Astrocyte of the hippocampus (primary cell): ENCODE measurements at places on chromosomes 12 and 14.

DNA sequence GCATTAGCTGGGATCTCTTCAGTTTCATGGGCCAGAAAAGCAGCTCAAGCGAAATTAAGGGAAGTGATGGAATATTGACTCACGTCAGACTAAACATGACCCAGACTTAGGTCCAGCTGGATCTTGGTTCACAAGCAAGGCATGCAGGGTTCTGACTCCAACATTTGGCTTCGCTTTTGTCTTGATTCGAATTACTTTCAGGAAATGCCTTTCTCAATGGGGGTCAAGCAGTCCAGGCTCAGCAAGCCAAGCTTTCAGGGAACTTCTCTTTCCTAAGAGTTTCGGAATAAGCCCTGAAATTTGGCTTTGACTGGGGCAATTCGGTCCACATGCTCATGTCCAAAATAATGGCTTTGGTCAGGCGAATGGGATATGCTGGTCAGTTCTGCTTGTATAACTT is 678.7 kb upstream of the TMEM132C start:
- peak; percentile 41 for DNase-seq

- no peak for DNase-seq
Observed at GRCh38 chr14:60161196-60162107, 3.7 kb downstream of the DHRS7 start.

- DNase-seq, result no peak
Observed at GRCh38 chr14:61511558-61511948, 183.8 kb upstream of the HIF1A start.

GRCh38 chr14:53695692-53696214 is 260.9 kb downstream of the BMP4 start:
- no peak for DNase-seq

DNA sequence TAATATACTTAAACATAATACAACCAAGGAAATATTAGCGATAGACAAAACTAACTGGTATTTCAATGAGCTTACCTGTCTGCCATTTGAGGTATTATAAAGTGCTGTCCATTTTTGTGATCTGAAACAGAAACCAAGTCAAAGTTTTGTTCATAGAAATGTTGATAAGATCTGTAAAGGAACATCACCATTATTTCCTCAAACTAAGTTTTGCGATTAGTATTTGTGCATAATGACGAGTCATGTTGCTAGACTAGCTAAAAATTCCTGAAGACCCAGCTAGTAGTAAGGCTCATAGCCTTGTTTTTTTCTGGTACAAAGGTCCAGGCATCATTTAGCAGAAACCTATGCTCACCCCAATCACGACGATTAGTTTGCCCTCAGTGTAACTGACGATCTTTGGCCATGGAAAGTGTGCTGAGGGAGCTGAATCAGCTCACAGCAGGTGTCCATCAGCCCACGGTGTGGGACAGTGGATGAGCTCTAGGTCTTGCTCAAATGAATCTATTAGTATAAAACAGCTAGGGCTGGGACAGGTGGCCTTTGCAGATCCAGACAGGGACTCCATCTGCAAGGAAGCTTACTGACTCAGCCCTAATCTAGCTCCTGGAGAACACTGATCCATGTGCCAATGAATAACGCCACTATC is 28.7 kb downstream of the GIT2 start:
- DNase-seq, result no peak

DNA sequence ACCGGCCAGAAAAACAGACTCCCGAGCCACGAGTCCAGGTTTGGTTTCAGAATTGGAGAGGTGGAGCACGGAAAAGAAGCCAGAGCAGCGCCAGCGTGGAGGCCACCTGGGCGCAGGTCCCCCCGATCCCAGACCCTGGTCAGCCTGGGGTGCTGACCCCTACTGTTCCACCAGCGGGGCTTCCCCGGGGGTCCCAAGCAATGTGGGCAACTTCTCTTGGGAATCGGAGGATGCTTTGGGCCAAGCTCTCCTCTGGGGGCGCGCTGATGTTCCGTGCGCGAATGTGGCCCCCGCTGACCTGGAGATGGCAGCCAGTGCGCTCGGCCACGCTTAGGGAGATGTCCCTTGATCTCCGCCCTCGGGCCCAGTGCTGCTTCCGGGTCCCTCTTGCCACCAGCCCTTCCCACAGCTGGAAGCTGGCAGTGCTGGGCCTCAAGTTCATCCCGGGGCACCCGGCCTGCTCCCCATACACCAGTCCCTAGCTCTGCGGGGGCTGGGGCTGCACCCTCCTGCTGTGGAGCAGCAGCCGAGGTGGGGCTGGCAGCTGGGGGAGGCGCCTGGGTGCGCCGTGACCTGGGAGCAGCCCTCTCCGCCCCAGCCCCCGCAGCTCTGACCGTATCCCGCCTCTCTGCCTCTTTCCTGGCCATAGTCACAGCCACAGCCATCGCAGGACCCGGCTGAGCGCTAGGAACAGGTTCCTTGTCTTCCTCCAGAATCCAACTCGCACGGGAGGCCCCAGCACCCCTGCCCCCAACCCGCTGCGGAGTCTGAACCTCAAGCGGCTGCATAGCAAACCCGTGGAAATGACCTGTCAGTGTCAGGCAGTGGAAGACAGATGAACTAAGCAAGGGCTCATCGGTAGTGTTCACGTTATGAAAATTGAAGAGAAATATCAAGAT is 91.2 kb downstream of the RCOR1 start:
- no peak for DNase-seq
